ENCODE measurements at places on chromosomes 1 and 21.

DNA sequence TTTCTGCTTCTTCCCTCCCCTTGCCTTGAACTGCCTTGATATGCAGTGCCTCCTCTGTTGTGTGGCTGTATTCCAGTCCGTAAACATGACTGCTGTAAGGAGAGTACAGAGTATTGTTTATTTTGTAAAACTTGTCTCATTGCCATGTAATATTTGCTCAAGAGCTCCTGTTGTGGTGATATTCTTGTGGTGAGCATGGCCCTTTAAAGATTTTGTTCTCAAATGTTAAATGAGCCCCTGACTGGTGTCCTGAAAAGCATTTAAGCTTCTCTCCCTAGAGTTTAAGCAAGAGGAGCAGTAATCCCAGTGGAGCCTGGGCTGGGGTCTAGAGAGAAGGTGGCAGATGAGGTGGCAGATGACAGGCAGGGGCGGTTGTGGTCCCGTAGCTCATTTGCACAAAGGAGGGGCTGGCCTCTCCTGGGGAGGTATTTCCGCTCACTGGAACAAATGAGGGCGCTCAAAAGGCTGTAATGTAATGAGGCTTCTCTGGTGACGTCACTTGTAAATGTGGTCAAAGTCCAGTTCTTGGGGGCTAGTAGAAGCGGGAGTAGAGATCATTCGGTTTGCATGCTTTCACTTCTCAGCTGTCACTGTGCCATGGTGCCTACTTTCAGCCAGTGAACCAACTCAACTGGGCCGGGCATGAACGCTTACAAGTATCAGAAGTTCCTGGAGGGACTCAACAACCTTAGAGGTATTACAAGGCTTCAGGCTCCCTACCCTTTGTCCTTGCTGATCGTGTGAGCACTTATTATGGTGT is 46.0 kb upstream of the MACF1 start:
- no peak for DNase-seq

DNA sequence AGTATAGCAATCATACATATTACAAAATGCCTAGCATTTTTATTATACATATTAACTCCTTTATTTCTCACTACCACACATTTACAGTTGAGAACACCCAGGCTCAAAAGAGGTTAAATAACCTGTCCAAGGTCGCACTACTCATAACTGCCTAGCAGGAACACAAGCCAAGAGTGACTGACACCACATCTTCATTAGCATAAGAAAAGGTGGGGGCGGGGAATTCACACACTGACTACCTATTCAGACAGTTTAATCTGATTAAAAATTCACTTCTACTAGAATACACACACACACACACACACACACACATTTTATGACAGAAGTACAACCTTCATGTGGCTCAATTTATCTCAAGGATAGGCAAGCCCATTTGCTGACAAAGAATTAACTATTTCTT is 77.8 kb upstream of the CACHD1 start:
- DNase-seq, result no peak

DNA sequence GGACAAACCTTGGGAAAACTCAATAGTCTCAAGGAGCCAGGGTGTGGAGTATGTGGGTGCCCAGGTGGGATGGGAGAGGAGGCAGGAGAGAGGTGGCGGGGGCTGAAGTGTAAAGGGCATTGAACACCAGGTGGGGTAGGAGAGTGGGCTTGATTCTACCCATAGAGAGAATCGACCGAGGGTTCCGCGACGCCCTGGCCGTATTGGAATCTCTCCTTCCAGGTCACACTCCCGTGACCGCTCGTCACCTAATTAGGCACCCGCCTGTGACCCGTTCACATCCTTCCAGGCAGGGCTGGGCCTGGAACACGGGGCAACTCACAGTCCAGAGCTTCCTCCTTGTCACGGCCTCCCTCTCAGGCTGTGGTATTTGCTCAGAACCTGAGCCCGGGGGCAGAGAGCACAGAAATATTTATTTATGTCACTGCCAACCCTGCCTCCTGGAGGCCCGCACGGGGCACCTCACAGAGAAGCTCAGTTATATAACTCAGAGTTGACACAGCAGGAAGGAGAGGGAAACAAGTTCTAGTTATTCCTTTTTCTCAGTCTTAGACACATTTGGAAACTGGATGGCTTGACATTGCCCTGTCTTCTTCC is 12.0 kb downstream of the NCMAP start:
- no peak for DNase-seq

DNA sequence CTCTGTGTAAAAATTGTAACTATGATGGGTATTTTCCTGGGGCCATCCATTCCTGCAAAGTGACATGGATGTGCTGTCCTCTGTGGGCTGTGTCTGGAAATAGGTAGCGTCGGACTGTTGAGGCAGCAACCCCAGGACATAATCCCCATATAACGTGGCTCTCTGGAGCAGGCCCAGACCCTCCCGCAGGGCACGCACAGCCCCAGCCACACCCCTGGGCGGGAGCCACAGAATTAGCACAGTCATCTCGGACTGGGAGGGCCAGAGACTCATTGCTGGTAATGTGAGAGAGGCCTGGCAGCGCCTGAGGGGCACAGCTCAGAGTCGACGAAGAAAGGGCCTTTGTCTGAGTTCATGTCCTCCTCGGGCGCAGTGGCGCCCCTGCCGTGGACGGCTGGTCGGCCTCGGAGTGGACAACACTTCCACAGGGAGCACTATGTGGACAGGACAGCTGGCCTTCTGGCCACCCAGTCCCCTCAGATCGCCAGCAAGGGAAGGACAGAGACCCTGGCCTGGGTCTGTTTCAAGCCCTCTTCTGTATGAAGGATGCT is 20.1 kb downstream of the SIM2 start:
- DNase-seq, result no peak

DNA sequence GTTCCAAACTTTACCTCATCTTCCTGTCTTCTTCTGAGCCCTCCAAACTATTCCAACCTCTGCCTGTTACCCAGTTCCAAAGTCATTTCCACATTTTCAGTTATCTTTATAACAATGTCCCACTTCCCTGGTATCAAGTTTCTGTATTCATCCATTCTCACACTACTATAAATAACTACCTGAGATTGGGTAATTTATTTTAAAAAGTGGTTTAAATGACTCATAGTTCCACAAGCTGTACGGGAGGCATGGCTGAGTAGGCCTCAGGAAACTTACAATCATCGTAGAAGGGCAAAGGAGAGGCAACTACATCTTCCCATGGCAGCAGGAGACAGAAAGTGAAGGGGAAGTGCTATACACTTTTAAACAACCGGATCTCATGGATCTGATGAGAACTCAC is 428.5 kb upstream of the RGS18 start:
- no peak for DNase-seq

DNA sequence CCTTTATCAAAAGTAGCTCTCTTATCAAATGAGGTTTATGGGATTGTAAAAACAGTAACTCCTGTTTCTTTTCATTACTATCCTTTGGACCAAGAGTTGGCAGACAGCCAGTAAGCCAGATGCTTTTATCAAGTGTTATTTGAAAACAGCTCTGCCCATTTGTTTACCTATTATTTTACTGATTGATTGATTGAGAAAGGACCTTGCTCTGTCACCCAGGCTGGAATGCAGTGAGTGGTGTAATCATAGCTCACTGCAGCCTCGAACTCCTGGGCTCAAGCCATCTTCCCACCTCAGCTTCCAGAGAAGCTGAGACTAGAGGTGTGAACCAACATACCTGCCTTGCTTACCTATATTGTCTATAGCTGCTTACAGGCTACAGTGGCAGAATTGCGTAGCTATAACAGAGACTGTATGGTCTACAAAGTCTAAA is 3.6 kb downstream of the PRKAB2 start:
- DNase-seq, result no peak

DNA sequence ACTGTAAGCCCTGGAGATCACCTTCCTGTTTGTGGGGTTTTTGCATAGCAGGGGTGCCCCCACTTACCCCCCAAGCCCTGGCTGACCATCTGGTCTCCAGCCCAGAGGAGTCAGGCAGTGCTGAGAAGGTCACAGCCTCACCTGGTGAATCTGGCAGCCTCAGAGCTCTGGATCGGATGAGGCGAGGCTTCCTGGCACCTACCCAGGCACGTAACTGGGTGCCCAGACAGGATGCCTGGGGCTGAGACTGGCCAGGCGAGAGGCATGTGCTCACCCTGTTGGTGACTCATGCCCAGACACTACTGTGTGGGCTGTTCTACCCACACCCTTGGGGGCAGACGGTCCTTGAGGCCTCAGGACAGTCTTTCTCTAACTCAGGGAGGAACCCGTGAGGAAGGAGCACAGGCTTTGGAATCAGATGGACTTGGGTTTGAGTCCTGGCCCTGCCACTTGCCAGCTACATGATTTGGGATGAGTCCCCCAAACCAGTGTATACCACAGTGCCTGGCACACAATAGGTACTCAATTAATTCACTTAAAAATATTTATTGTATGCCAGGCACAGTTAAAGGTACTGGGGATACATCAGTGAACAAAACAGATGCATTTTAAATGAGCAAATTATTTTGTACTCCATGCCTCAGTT is 15.1 kb upstream of the PADI3 start:
- DNase-seq, result no peak

GRCh38 chr1:64508629-64509028 is 38.7 kb downstream of the CACHD1 start:
- DNase-seq, result no peak

DNA sequence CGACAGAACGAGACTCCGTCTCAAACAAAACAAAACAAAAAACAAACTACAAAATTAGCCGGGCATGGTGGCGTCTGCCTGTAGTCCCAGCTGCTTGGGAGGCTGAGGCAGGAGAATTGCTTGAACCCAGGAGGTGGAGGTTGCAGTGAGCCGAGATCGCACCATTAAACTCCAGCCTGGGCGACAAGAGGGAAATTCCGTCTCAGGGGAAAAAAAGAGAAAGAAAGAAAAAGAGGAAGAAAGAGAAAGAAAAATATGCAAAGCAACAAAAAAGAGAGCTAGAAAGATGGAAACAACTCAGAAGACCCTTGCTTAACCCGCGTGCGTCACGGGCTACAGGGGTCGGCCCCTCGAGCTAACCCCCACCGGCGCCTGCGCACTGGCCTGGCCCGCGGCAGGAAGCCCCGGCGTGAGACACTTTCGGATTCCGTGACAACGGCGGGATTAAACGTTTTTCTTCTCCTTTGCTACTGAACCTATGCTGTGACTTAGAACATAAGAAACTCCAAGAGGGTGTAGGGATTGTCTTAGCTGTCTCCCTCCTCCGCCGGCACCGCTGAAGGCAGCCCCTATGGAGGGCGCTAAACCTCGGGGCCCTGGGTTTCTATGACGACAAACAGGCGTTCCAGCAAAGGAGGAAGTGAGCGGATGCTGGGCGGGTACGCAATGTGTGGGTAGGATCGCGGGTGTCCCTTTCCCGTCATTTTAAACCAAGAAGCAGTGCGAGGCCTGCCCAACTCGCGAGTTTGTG is at the start of gene AXDND1:
TSS of gene AXDND1 (plus strand) at position 630 of the 751 bp plus-strand sequence. CDS start 539 bp downstream, outside the sequence.
- DNase-seq, result peak; percentile 87

- peak; percentile 39 for DNase-seq
Measured at GRCh38 chr1:223683586-223684487, 18.3 kb upstream of the CAPN8 start.

- DNase-seq, result no peak
Measured at GRCh38 chr1:12102066-12102465, 39.0 kb downstream of the TNFRSF8 start.

GRCh38 chr1:54686155-54686554 is 29.5 kb upstream of the TTC4 start:
- no peak for DNase-seq

DNA sequence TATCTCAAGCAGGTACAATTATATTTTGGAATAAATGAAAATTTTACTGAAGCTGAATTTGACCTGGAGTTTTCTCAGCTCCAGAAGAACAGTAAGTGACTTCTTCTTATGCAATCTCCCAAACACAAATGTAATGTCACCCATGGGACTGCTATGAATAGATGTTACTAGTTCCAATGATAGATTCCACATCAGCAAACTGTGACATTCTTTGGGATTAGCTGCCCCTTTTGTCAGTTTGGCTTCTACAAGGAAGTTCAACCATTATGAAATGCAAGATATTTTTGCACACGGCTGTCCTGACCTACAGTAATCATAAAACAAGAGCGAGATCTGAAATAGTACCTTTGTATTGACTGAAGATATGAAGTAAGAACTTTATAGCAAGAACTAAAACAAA is 27.8 kb upstream of the TSNAX start:
- no peak for DNase-seq

DNA sequence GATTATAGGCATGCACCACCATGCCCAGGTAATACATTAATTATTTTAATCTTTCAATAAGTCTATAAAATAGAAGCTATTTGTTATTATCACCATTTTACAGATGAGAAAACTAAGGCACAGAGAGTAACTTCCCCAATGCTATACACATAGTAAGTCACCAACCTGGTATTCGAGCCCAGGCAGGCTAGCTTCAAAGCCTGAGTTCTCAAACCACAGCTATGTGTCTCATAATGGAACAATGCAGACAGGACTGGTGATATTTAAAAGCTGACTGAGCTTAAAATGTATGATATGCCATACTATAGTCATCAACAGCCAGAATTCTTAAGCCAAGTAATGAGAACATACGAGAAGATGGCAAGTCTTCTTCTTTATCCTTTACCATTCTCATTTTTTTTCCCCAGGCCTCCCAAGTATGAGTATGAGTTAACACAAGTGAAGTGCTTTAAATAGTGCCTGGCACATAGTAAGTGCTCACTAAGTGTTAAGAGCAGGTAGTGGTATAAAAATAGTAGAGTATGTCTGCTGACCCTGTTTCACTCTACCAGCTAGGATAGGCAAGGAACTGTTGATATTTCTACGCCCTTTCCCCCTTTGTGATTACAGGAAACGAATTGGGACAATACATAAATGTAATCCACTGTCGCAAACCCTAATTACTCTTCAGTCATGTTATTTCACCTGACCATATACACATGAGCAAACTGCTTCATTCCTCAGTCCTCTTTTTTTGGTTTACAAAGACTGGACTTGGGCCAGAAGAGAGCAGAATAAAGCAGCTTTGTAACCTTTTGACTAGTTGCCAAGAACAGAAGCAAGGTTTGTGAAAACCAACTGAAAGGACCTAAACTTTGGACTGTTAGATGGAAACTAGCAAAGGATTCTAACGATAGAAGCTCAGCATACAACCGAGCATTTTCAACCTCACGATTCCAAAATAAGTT is 9.5 kb downstream of the EYA3 start:
- DNase-seq, result no peak

GRCh38 chr1:157983787-157984186 is 9.7 kb upstream of the KIRREL1 start:
- DNase-seq, result no peak

- DNase-seq, result no peak
Measured at GRCh38 chr1:27787895-27788294, 14.9 kb downstream of the STX12 start.

DNA sequence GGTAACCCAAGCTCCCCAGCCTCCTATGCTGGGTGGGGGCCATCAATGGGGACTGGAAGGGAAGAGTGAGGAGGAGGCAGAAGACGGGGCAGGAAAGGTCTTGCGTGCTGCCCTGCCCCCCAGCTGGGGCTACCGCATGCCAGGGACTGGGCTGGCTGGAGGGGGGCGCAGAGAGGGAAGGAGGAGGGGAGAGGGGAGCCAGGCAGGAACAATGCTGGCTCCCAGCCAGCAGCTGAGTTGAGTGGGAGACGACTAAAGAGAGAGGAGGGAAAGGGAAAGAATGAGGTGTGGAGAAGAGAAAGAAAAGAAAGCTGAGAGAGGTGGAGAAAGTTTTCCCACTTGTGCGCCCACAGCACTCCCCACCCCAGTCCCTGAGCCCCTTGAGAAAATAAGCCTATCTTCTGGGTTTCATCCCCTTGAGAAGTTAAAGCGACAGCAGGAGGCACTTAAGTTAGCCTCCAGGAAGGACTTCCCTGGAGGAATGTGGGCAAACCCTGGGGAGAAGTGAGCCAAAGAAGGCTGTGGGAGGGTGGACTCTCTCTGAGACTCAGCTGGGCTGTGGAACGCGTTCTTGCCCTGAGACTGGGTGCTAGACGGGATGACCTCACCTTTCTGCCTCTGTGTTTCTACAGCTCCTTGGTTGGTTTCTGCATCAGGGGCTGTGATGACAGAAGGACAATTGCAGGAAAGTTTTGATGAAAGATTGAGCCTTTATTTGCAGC is 12.9 kb upstream of the NES start:
- DNase-seq, result no peak

All from effector memory CD8-positive, alpha-beta T cell (primary cell).